ENCODE measurements at places on chromosomes 11 and 22.

DNA sequence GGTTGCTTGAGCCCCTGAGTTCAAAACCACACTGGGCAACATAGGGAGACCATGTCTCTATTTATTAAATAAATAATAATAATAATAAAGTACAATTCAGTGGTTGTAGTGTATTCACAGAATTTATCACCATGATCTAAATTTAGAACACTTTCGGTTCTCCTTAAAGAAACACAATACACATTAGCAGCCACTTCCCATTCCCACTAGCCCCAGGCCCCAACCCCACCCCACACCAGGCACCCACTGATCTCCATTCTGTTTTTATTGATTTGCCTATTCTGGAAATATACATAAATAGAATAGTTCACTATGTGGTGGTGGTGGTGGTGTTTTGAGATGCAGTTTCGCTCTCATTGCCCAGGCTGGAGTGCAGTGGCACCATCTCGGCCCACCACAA lies 45.7 kb downstream of the BCL2L13 start:
- no peaks in the 10 kb centered on the region for H3K4me1 ChIP-seq
- no peak overlapping the region for H3K27ac ChIP-seq
- no peaks in the 10 kb centered on the region for H3K27me3 ChIP-seq

DNA sequence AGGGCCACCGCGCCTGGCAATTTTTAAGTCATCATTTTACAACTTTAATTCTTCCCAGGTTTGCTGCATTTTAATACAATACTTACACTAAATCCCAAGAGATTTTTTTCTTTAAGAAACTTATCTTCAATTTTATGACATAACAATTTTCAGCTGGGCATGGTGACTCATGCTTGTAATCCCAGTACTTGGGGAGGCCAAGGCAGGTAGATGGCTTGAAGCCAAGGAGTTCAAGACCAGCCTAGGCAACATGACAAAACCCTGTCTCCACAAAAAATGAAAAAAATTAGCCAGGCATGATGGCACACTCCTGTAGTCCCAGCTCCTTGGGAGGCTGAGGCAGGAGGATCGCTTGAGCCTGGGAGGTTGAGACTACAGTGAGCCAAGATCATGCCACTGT lies 38.8 kb downstream of the CLDN25 start:
- H3K27me3 ChIP-seq = no peaks in the 10 kb centered on the region
- H3K27ac ChIP-seq = no peak overlapping the region
- DNase-seq = no peak
- no peaks in the 10 kb centered on the region for H3K4me1 ChIP-seq
- H3K4me3 ChIP-seq = no peak overlapping the region
- H3K36me3 ChIP-seq = peaks cover 16% of the 10 kb centered on the region

GRCh38 chr11:73982595-73982989 lies at the start of gene UCP2:
Gene UCP2, minus strand, starts transcription at chr11:73982843. Its CDS starts 4,465 bp downstream, at chr11:73978378.
- DNase-seq = peak; percentile 86
- peak within 1 kb of the TSS; percentile 58 for H3K27ac ChIP-seq
- H3K4me1 ChIP-seq = peaks cover 27% of the 10 kb centered on the region

- H3K4me1 ChIP-seq = peaks cover 4% of the 10 kb centered on the region
- H3K27me3 ChIP-seq = no peaks in the 10 kb centered on the region
- DNase-seq = no peak
Observed at GRCh38 chr22:28801845-28802594, 1.7 kb upstream of the XBP1 start.

- H3K27ac ChIP-seq = no peak within 1 kb of the TSS
- no peak within 1 kb of the TSS for H3K4me3 ChIP-seq
- H3K27me3 ChIP-seq = peaks cover 57% of the 10 kb centered on the region
- peak; percentile 54 for DNase-seq
Observed at GRCh38 chr22:41915035-41915785, at the start of gene SHISA8. Gene SHISA8, minus strand, starts transcription at chr22:41915074. Its CDS starts 407 bp downstream, at chr22:41914667.

- H3K4me3 ChIP-seq = no peak overlapping the region
- DNase-seq = peak; percentile 17
- H3K27ac ChIP-seq = peak overlapping the region; percentile 45
Observed at GRCh38 chr11:126914941-126915340, 85.6 kb downstream of the KIRREL3 start.

- H3K36me3 ChIP-seq = no peaks in the 10 kb centered on the region
- H3K27ac ChIP-seq = no peak overlapping the region
- no peaks in the 10 kb centered on the region for H3K27me3 ChIP-seq
- no peak for DNase-seq
- no peak overlapping the region for H3K4me3 ChIP-seq
Observed at GRCh38 chr11:86108191-86108590, 39.3 kb upstream of the PICALM start.

- H3K36me3 ChIP-seq = peaks cover 45% of the 10 kb centered on the region
- H3K27ac ChIP-seq = no peak overlapping the region
- H3K27me3 ChIP-seq = no peaks in the 10 kb centered on the region
- no peak for DNase-seq
Observed at GRCh38 chr11:1761110-1761856, 2.4 kb downstream of the CTSD start.

DNA sequence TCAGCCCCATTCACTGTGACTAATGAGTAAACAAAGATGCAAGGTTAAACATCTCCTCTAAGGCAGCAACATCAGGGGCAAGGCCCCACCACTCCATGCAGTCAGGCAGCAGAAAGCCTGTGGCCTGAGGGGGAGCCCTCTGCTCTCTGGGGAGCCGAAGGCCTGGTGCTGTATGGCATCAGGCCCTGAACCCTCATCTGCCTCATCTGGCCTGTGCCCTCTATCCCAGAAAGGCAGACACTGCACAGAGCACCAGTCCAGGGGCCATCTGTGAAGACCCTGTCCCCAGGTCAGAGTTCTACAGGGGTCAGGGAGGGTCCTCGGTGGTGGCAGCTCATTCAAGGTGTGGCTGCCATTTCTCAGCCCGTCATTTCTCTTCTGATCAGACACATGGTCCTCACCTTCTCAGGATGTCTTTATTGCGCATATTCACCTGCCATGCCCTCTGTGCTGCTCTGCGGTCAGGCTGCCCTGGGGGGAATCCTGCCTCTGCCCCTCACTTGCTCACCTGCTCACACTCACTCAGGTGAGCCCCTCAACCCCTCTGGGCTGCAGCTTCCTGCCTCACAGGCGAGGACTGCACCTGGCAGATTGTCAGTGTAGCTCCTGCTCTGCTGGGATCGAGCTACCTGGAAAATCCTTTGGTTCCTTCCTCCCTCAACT lies 103.1 kb upstream of the PITPNB start:
- H3K36me3 ChIP-seq = peaks cover 36% of the 10 kb centered on the region
- DNase-seq = no peak
- no peak overlapping the region for H3K4me3 ChIP-seq
- H3K4me1 ChIP-seq = peaks cover 40% of the 10 kb centered on the region
- no peaks in the 10 kb centered on the region for H3K27me3 ChIP-seq
- H3K27ac ChIP-seq = no peak overlapping the region
